ENCODE measurements at places on chromosomes 1 and 21.

DNA sequence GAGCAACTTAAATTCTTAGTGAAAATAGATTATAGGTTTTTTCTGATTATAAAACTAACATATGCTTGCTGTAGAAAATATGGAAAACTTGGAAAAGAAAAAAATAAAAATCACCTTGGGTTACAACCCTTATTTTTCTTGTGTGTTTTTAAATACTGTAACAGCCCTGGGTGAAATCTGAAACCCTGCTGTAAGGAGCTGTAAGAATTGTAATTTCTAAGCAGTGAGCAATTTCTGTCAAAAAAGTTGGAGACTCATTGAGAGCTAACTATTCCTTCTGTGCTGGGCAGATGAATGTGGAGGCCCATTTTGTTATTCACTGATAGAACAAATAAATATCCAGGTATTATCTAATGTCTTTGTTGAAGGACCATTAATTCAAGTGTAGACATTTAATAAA, 42.6 kb downstream of the ADCY10 start:
- H3K36me3 ChIP-seq = no peaks in the 10 kb centered on the region
- no peak for DNase-seq
- no peaks in the 10 kb centered on the region for H3K4me1 ChIP-seq

DNA sequence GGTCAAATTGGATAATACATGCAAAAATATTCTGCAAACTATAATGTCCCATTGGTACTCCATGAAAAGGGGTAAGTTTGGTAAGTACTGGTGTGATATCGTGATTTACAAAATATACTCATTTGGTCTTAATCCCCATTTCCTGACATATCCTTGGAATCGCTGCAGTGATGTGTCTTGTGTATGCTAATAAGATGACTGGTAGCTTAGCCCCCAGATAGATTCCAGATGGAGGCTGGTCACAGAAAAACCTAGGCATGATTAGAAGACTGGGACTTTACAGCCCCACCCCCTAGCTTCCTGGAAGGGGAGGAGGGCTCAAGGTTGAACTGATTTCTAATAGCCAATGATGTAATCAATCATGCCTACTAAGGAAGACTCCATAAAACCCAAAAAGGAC, 3.0 kb downstream of the VAMP4 start:
- no peak for DNase-seq
- H3K4me3 ChIP-seq = no peak overlapping the region
- peaks cover 35% of the 10 kb centered on the region for H3K36me3 ChIP-seq
- H3K4me1 ChIP-seq = peaks cover 55% of the 10 kb centered on the region
- H3K27ac ChIP-seq = no peak overlapping the region

- H3K4me3 ChIP-seq = peak overlapping the region; percentile 17
- H3K4me1 ChIP-seq = peaks cover 34% of the 10 kb centered on the region
- H3K36me3 ChIP-seq = peaks cover 16% of the 10 kb centered on the region
- H3K27me3 ChIP-seq = no peaks in the 10 kb centered on the region
- H3K27ac ChIP-seq = peak overlapping the region; percentile 61
These were observed 79.1 kb downstream of the POFUT2 start for GRCh38 chr21:45208627-45208951.

DNA sequence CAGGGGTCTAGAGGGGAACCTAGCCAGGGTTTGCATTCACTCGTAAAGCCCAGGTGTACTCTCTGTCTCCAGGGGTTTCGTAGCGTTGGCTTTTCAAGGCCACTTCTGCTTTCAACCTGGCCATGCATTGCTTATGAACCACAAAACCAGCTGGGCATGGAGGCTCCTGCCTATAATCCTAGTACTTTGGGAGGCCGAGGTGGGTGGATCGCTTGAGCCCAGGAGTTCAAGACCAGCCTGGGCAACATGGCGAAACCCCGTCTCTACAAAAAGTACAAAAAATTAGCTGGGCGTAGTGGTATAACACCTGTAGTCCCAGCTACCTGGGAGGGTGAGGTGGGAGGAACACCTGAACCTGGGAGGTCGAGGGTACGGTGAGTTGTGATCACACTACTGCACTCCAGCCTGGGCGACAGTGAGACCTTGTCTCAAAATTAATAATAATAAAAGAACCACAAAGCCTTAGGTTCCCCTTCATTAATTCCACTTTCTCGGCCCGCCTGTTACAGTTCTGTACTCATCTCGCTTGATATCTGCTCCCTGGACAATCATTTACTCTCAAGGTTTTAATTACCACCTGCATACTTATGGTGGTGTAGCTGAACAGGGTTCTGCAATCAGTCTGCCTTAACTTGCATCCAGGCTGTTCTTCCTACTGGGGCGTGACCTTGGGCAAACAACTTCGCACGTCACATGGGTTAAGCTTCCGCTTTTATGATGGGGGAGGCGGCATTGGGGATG, 6.1 kb downstream of the SLC16A4 start:
- H3K4me3 ChIP-seq = no peak overlapping the region
- no peaks in the 10 kb centered on the region for H3K36me3 ChIP-seq
- peak overlapping the region; percentile 83 for H3K27ac ChIP-seq
- DNase-seq = no peak
- H3K4me1 ChIP-seq = peaks cover 15% of the 10 kb centered on the region

GRCh38 chr1:29695036-29695435, 458.7 kb downstream of the PTPRU start:
- peaks cover 1% of the 10 kb centered on the region for H3K36me3 ChIP-seq
- no peak overlapping the region for H3K27ac ChIP-seq
- H3K4me1 ChIP-seq = no peaks in the 10 kb centered on the region
- peaks cover 40% of the 10 kb centered on the region for H3K27me3 ChIP-seq
- no peak for DNase-seq

GRCh38 chr1:12603224-12603623, 14.8 kb downstream of the DHRS3 start:
- H3K36me3 ChIP-seq = no peaks in the 10 kb centered on the region
- no peaks in the 10 kb centered on the region for H3K27me3 ChIP-seq
- H3K4me3 ChIP-seq = peak overlapping the region; percentile 2

DNA sequence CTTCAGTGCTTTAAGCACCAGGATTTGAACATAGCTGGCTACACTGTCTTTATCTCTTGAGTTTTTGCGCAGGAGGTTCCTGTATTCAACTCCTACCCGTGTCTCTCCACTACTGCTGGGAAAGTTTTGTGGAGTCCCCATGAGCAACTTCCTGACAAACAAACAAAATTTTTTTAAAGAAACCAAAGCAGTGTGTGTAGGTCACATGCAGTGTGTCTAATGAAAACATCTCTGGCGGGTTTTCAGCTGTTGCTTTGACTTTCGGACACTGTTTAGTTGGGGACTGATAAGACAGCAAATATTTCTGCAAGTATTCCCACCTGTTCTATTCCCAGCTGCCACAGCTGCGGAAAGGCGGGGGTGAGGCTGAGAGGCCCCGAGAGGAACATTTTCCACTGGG, 2.0 kb downstream of the PSEN2 start:
- H3K4me3 ChIP-seq = no peak overlapping the region
- no peak for DNase-seq
- H3K36me3 ChIP-seq = peaks cover 6% of the 10 kb centered on the region
- H3K27ac ChIP-seq = no peak overlapping the region

- peaks cover 40% of the 10 kb centered on the region for H3K36me3 ChIP-seq
- H3K27ac ChIP-seq = peak overlapping the region; percentile 86
- H3K4me1 ChIP-seq = peaks cover 96% of the 10 kb centered on the region
- no peaks in the 10 kb centered on the region for H3K27me3 ChIP-seq
These were observed 11.9 kb downstream of the RCSD1 start for GRCh38 chr1:167641786-167642500.

DNA sequence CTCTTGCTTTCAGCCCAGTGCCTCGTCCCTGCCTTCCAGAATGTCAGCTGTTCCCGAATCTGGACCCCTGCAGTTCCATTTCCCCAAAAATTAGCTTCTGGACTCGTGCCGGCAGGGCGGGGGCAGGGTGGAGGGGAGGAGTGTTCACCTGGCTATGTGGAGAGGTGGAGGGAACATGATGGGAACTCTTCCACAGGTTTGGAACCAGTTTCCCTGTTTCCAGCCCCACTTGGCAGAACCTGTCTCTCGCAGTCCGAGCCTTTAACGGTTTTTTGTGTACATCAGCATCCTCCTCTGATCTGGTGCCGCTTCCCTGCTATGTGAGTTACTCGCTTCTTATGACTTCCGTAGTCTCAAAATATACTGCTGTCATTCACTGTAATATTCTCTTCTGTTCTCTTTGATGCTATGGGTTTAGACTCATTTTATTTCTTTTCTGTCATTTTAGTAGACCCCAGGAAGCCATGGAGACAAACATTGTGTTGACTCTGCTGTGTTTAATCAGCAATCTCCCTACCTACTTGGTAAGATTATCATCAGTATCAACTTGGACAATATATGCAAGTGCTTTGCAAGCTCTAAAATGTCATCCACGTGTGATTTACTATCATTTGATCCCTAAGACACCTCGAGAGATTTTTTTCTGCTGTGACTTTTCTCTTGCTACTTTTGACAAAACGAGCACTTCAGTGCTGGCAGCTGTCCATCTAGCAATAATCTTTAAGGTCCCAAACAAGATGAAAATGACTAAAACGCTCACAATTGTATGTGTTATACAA, 33.3 kb upstream of the HNRNPU start:
- H3K4me1 ChIP-seq = no peaks in the 10 kb centered on the region
- no peaks in the 10 kb centered on the region for H3K27me3 ChIP-seq
- no peak for DNase-seq
- H3K36me3 ChIP-seq = no peaks in the 10 kb centered on the region
- H3K27ac ChIP-seq = no peak overlapping the region

DNA sequence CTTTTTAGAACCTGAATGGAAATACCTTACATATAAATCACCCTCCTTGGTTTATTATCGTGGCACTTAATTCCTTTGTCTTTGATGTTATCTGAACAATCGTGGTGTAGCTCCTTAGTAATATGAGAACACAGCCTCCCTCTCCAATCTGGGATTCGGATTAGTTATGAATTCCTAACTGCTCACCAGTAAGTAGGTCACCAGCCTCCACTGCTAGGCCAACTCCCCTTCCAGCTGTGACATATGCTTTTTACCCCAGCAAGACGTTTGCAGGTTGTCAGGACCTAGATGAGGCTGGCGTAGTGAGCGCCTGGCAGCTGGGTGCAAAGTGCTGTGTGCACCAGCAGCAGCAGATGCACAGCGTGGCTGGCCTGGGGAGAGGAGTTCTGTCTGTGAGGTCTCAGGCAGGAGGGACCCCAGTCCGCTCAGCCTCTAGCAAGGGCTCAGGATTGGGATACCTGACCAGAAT, 38.2 kb downstream of the NTPCR start:
- no peak for DNase-seq
- H3K27ac ChIP-seq = no peak overlapping the region
- H3K36me3 ChIP-seq = peaks cover 14% of the 10 kb centered on the region
- peaks cover 5% of the 10 kb centered on the region for H3K4me1 ChIP-seq

- peaks cover 2% of the 10 kb centered on the region for H3K36me3 ChIP-seq
- no peak overlapping the region for H3K4me3 ChIP-seq
- no peak for DNase-seq
- no peaks in the 10 kb centered on the region for H3K4me1 ChIP-seq
These were observed 2.9 kb downstream of the C1orf210 start for GRCh38 chr1:43282220-43283195.

- no peaks in the 10 kb centered on the region for H3K4me1 ChIP-seq
- no peak overlapping the region for H3K27ac ChIP-seq
- DNase-seq = no peak
- no peaks in the 10 kb centered on the region for H3K36me3 ChIP-seq
- peaks cover 65% of the 10 kb centered on the region for H3K27me3 ChIP-seq
These were observed 98.8 kb downstream of the CHD1L start for GRCh38 chr1:147341246-147341645.

- DNase-seq = no peak
- H3K4me3 ChIP-seq = no peak overlapping the region
- H3K36me3 ChIP-seq = peaks cover 36% of the 10 kb centered on the region
- no peak overlapping the region for H3K27ac ChIP-seq
- peaks cover 11% of the 10 kb centered on the region for H3K4me1 ChIP-seq
- H3K27me3 ChIP-seq = no peaks in the 10 kb centered on the region
These were observed 10.8 kb downstream of the GPR37L1 start for GRCh38 chr1:202133496-202133895.

GRCh38 chr1:6435129-6435528, 10.6 kb downstream of the ESPN start:
- no peak for DNase-seq
- H3K27me3 ChIP-seq = peaks cover 43% of the 10 kb centered on the region
- H3K4me3 ChIP-seq = no peak overlapping the region

GRCh38 chr21:35217504-35218060, 168.5 kb upstream of the RUNX1 start:
- no peak overlapping the region for H3K4me3 ChIP-seq
- H3K36me3 ChIP-seq = no peaks in the 10 kb centered on the region
- no peaks in the 10 kb centered on the region for H3K27me3 ChIP-seq
- DNase-seq = no peak
- no peak overlapping the region for H3K27ac ChIP-seq

DNA sequence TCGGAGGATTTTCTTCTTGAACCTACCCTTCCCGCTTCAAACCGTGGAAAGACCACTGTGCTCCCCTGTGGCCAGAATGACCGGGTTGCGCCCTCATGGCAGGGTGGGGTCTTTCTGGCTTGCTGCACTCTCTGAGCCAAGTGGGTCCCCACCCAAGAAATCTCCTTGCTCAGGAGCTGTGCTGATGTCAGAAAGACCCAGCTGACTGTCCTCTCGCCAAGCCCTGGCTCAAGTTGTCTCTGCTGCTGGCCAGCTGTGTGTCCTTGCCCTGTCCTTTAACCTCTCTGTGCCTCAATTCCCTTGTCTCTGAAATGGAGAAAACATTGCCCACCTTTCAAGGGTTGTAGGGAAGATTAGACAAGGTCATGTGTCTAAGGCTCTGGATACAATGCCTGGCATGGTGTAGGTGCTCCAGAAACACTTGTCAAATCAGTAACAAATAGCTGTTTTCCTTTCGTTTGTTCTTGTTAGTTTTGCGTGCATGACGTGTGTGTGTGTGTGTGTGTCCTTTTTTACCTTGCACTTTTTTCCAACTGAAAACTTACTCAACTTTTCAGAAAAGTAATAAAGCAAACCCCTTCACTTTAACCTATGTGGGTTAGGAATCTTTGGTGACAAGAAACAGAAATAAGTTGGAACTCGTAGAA, 41.1 kb upstream of the RPL11 start:
- no peaks in the 10 kb centered on the region for H3K4me1 ChIP-seq
- no peak overlapping the region for H3K4me3 ChIP-seq
- DNase-seq = no peak
- H3K27me3 ChIP-seq = peaks cover 22% of the 10 kb centered on the region
- H3K36me3 ChIP-seq = no peaks in the 10 kb centered on the region
- no peak overlapping the region for H3K27ac ChIP-seq

- no peak overlapping the region for H3K4me3 ChIP-seq
- no peak overlapping the region for H3K27ac ChIP-seq
- no peaks in the 10 kb centered on the region for H3K36me3 ChIP-seq
- H3K4me1 ChIP-seq = no peaks in the 10 kb centered on the region
- DNase-seq = no peak
These were observed 75.5 kb downstream of the NAV1 start for GRCh38 chr1:201614262-201615015.

GRCh38 chr1:14790982-14791381, 192.5 kb downstream of the KAZN start:
- no peak overlapping the region for H3K4me3 ChIP-seq
- H3K4me1 ChIP-seq = no peaks in the 10 kb centered on the region
- peaks cover 2% of the 10 kb centered on the region for H3K27me3 ChIP-seq
- no peak for DNase-seq
- H3K27ac ChIP-seq = no peak overlapping the region

DNA sequence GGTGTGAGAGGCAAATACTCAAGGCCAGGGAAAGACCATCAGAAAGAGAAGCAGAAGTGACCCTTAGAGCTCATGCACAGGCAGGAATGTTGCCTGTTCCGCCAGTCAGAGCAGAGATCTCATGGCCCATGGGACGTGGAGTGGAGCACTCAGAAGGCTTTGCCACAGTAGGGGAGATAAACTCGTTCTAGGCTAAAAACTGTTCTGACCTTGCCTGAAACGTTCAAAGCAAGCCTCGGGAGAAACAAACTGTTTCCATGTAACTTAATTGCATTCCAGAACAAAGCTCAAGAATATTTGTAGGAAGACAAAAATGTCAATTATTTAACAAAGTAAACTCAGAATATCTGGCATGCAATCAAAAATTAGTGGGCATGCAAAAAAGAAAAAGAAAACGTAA, 20.7 kb upstream of the SLC19A1 start:
- no peaks in the 10 kb centered on the region for H3K36me3 ChIP-seq
- no peak overlapping the region for H3K27ac ChIP-seq
- no peak overlapping the region for H3K4me3 ChIP-seq
- peaks cover 60% of the 10 kb centered on the region for H3K27me3 ChIP-seq
- no peak for DNase-seq

Measured in central memory CD8-positive, alpha-beta T cell (primary cell).